ENCODE measurements at places on chromosomes 2 and 18.

GRCh38 chr2:102258386-102259074, 52.8 kb upstream of the IL1RL1 start:
- peak; percentile 48 for DNase-seq

GRCh38 chr2:220154304-220154703, 526.9 kb downstream of the SLC4A3 start:
- DNase-seq = no peak

DNA sequence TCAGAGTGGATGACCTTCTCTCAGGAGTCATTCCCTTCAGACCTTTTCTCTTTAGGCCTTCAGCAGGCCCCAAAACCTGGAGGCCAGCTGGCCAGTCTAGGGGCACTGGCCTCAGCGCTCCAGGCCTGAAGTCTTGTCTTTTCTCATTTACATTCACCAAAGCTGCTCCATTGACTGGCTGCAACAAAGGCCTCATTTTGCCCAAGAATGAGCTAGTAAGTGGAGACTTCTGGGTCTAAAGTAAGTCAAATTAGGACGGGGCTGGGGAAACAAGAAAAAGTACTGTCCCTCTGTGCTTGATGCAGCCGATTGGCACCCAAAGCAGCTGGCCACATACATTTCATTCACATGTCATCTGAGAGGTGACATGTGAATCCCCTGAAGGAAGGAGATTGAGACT, 83.8 kb upstream of the RIOK3 start:
- DNase-seq = no peak

DNA sequence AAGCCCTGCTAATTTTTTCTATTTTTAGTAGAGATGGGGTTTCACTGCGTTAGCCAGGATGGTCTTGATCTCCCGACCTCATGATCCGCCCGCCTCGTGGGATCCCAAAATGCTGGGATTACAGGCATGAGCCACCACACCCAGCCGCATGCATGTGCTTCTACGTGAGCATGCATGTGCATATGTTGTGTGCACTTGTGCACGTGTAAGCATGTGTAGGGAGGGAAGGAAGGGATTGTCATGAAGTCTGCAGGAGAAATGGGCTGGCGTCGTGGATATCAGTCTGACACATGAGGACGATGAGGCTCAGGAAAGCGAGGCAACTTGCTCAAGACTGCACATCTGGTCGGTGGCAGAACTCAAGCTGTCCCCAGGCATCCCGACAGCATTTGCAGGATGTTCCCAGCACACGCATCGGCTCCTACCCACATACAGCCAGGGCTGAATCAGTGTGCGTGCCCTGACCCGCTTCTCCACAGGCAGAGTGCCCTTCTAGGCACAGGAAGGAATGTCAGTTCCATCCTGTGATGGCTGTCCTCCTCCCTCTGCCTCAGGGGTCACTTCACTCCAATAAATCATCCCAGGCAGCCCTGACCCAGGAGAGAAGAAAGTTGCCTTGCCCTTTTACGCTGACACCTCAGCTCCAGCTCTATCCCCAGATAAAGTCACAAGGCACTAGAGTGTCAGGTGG, 49.9 kb upstream of the SLC14A2 start:
- peak; percentile 86 for DNase-seq
